Stimulated activated CD4-positive, alpha-beta T cell treated with anti-CD3 and anti-CD28 coated beads, Interleukin-1b, Interleukin-23, amount 100 ng/mL, for 4 hours (primary cell): ENCODE measurements at places on chromosomes 11 and 22.
A peak's percentile ranks its signal among the peaks of the same experiment; 100 is the strongest.

GRCh38 chr11:13525257-13525656 lies 29.5 kb upstream of the PTH start:
- no peak for DNase-seq

DNA sequence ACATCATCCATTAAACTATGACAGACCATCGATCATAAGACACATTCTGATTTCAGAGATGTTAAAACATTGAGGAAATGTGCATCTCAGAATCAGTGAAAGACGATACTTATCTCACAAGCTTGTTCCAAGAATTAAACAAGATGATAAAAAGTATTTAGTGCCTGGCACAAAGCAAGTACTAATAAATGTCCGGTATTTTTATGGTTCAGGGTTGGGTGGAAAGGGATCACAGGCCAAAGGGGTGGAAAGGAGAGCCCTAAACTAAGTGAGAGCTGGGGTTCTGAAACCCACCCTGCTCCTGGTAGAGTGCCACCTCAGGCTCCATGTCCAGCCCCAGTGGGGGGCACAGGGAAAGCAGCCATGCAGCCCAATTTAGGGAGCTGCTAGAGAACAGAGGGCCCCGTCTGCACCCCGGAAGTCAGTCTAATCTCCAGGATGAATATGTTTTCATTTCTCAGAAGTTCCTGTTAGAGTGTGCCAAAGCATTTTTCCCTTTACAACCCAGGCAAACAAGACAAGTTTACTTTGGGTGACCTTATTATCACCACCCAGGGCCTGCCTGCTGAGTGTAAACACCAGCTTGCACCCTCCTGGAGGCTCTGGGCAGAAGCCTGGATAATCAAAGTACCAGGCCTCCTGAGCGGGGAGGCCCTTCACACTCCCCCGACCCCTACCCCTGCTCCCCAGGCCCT lies 3.8 kb upstream of the CREB3L1 start:
- DNase-seq: no peak

DNA sequence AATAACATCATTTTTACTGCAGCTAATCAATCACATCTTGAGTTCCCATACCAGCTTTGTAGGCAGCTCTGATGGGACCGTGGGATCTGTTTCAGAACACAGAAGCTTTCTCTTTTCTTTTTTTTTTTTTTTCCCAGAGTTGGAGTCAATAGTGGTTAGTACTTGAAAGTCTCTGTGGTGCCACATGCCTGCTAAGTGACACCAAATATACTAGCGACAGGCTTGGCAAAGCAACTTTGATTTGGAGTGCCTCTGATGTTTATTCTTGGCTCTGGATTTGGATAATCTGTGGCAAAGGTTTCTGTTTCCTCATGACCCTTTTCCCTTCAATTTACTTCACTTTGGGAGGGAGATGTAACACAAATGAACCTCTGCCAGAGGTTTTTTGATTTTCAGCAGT lies 681.4 kb upstream of the TENM4 start:
- no peak for DNase-seq

- DNase-seq: no peak
Measured at GRCh38 chr22:22343581-22344296, 99.2 kb downstream of the VPREB1 start.

GRCh38 chr22:38554281-38554680 lies 15.7 kb downstream of the DMC1 start:
- no peak for DNase-seq

DNA sequence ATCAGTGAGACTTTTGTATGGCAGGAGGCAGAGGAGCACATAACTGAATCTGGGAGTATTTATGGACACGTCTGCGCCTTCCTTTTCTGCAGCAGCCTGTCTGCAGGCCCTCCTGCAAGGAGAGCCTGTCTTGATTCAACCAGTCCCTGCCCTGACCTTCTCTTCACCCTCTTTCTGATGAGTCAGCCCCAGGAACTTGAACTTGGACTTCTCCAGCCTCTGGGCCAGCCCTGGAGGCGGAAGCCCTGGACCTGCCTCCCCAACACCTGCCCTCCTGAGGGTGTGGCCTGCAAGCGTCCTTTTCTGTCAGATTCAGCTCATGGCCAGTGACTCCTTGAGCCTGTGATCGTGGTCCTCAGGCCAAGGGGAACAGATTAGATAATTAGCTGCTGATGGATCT lies 20.0 kb downstream of the DAGLA start:
- DNase-seq: no peak

DNA sequence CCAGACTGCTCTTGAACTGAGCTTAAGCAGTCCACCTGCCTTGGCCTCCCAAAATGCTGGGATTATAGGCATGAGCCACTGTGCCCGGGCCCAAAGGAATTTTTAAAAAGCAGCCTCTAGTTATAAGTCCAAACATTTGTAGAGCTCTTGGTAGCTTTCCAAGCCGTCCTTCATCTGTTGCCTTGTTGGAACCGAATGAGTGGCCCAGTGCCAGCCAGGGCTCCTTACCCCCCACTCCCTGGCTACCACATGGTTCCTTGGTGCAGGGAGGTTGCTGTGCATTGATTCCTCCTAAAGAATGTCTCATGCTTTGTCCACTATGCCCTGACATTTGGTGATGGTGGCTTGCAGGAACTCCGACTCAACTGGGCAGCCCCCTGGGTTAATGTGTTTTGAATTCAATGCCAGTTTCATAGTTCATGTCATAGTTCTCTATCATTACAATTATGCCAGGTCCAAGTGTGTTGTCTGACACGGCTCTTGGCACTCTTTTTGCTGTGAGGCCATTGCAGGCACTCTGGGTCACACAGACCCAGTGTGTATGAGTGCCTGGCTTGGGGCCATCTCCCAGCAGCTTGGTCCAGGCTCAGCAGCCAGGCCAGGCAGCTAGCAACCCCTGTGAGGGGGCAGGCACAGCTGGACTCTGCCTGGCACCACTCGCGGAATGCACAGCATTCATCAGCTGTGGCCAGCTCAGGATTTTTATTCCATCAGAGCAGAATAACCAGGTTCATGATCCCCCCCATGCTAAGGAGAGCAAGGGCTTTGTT lies 13.3 kb upstream of the MICALL1 start:
- no peak for DNase-seq

DNA sequence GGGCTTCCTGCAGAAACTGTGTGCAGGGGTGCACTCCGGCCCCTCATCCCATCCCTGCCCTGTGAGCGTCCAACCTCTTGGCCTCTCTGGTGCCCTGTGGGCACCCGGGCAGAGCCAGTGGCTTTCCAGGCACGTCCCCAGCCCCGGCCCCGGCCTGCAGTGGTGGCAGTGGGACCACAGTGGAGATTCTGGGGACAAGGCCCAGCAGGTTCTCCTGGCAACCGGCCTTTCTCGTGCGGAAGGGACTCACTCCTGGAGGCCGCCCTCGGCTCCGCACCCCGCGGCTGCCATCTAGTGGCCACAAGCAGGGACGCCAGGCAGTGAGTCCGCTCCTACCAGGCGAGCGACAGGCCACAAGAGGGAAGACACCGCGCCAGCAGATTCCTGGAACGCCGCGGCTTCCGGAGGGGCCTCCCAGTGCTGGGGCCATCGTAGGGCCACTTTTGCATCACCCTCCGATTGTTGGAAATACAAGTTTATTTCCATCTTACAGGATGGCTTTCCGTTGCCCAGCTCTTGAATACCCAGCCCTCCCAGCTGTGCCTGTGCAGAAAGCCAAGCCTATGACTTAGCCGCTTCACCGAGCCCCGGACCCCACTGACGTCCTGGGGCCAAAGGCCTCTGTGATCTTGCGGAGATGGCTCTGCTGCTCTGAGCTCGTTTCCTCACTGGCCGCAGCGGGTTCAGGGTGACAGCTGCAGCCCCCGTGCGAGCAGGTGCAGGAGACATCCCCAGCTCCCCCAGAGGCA lies 357.3 kb downstream of the CTTN start:
- DNase-seq: peak; percentile 50
